KG1 (cell line): ENCODE measurements at places on chromosomes 12 and 14.

- no peak for DNase-seq
These were observed 59.3 kb upstream of the VASH1 start for GRCh38 chr14:76701981-76702380.

GRCh38 chr12:110217996-110218674 lies 62.9 kb upstream of the ATP2A2 start:
- no peak for DNase-seq

DNA sequence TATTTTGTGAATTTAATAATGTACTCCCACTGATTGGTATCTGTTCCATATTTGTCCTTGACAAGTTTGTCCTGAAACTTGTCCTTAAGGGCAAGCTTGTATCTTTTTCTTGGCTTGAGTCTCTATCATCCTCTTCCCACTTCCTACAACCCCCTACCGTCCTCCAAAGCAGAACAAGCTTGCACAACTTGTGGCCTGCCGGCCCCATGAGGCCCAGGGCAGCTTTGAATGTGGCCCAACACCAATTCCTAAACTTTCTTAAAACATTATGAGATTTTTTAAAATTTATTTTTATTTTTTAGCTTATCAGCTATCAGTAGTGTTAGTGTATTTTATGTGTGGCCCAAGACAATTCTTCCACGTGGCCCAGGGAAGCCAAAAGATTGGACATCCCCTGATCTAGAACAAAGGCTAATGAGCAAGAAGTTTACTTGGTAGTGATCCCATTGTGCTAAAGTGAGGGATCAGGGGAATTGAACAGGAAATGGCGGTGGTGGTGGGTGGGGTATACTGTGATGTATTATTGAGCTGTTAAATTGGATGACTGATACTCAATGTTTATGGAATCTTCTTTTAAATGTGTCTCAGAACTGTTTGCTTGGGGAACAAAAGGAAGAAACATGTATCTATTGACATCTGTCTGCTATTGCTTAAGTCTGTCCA lies 37.8 kb downstream of the TMX1 start:
- DNase-seq, result no peak

DNA sequence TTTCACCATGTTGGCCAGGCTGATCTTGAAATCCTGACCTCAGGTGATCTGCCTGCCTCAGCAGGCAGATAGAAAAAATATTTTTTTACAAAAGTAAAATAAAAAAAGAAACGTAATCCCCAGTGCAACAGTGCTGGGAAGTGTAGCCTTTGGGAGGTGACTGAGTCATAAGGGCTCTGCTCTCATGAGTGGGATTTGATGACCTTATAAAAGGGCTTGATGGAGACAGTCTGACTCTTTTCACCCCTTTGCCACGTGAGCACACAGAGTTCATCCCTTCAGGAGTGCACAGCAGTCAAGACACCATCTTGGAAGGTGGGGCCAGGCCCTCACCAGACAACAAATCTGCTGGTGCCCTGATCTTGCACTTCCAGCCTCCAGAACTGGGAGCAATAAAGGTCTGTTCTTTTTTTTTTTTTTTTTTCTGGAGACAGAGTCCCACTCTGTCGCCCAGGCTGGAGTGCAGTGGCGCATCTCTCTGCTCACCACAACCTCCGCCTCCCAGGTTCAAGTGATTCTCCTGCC lies 24.7 kb upstream of the DYNC1H1 start:
- no peak for DNase-seq

- no peak for DNase-seq
These were observed 16.9 kb downstream of the DEPDC4 start for GRCh38 chr12:100249941-100250340.

- DNase-seq, result no peak
These were observed 47.1 kb upstream of the GZMB start for GRCh38 chr14:24681056-24681455.

GRCh38 chr12:47995981-47996401 lies 8.3 kb downstream of the COL2A1 start:
- no peak for DNase-seq

- DNase-seq, result no peak
These were observed 44.3 kb upstream of the BDKRB2 start for GRCh38 chr14:96160076-96160912.
